ENCODE measurements at places on chromosomes 5 and 9.

DNA sequence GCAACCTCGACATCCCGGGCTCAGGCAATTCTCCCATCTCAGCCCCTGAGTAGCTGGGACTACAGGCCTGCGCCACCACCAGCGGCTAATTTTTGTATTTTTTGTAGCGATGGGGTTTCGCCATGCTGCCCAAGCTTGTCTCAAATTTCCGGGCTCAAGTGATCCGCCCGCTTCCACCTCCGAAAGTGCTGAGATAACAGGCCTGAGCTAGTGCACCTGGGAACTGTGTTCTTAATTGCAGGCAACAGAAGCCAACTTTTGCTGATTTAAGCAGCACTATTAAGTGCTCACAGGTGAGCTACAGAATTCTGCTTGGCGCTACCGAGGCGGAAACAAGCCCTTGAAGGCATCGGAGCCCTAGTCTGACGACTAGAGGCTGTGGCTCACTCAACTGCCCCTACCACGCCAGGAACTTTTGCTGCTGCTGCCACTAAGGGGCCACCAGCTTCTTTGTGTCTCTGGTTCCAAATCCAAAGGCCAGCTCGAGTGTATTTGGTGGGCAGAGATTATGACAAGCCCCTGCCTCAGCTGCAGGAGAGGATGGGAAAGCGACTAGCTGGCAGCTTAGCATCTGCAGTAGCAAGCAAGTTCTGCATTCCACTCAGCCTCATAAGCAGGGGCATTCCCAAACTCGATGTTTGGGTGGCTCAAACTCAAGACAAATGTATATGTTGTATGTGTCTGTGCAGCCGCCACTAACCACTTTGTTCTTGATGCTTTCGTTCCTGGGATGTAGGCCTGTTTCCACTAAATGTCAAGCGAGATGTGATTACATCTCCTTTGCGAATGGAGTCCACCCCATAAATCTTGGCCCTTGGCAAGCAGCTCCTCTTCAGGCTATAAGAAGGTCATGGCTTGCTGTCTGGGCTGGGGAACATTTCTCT is 10.6 kb upstream of the HMCN2 start:
- no peak for DNase-seq

- DNase-seq, result peak; percentile 82
These were observed 39.4 kb upstream of the MAP1B start for GRCh38 chr5:72067682-72068470.

DNA sequence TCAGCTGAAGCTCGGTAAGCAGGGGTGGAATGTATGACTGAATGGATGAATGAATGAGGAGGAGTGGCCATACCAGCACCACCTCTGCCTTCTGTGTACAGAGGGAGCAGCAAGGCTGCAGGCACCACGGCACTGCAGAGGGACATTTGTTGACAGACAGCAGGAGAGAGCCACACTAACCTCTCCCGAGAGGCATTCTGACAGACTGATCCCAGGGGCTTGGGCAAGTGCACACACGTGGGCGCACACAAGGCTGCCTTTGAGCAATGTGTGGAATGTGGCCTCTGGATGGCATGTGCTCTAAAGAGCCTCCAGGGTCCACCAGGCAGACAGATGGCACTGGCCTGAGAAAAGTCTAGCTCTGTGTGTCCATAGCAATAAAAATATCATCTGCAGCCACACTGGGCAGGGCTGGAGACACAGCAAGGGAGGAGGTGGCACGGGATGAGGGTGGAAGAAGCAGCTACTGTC is 111.8 kb downstream of the ACTL7B start:
- DNase-seq, result no peak

DNA sequence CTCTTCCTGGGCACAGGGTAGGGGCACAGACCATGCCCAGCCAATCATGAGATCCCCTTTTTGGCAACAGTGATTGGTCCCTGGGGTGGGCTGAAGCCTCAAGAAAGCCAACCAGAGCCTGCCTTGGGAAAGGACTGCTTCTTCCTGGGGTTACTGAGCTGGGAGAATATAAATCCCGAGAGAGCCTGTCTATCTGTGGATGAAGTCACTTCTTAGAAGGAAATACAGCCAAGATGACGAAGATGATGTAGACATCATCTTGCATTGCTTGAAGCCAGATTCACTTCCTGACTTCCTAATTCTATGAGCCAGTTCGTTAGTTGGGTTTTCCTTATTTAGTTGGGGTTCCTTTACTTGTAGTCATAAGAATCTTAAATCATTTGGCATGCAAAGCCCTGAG is 50.1 kb upstream of the PWWP2A start:
- DNase-seq, result peak; percentile 84

- DNase-seq, result peak; percentile 29
These were observed 688 bp downstream of the CNTLN start for GRCh38 chr9:17135295-17136160.

GRCh38 chr5:132253008-132253441 is 4.5 kb upstream of the PDLIM4 start:
- no peak for DNase-seq

GRCh38 chr9:2722715-2723114 is 5.4 kb downstream of the KCNV2 start:
- DNase-seq, result no peak

DNA sequence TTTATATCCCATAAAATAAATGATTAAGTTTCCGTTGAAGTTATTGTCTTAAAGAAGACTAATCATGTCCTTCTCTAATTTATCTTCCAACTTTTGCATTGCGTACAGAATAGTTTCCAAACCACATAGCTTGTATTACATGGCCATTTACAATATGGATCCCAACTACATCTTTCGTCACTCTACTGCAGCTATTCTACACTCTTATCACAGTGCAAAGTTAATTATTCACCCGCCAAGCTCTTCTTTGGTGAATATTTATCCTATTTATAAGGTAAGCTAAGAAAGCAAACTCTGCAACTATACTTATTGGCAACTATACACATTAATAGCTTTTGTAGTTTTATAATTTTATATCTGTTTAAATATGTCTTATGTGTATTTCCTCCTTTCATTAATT is 75.9 kb upstream of the ADAMTS19 start:
- no peak for DNase-seq

- no peak for DNase-seq
These were observed 9.9 kb downstream of the SEPTIN8 start for GRCh38 chr5:132767150-132767549.

DNA sequence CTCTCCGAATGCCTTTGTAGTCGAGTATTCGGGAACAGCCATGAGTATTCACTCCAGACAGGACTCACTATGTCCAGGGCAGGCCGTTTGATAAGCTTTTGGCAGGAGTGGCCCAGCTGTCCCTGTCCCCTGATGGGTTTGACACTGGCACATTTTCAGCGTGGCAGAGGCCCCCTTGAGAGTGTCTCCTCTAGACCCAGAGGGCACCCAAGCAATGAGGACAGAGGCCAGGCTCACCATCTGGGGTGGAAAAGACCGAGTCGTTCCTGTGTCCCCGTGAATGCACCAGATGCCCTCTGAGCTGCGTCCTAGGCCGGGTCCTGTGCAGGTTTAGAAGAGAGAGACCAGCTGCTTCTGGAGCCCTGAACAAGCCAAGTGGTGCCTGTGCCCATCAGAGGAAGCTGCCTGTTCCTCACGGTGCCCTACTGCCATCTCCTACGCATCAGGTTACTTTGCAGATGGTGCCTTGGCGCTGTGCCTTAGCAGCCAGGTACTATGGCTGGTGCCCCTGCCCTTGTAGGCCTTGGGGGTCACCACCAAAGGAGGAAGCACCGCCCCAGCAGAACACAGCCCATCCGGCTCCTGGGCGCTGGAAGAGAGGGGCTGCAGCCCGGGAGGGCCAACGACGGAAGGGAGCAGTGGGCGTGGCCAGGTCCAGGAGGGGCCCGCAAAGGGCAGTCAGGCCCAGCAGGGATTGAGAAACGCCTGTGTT is 42.4 kb downstream of the LRSAM1 start:
- DNase-seq, result no peak

- no peak for DNase-seq
These were observed 706.1 kb upstream of the PTPRD start for GRCh38 chr9:11318946-11319345.

- DNase-seq, result no peak
These were observed 7.4 kb upstream of the CEL start for GRCh38 chr9:133054194-133054890.

DNA sequence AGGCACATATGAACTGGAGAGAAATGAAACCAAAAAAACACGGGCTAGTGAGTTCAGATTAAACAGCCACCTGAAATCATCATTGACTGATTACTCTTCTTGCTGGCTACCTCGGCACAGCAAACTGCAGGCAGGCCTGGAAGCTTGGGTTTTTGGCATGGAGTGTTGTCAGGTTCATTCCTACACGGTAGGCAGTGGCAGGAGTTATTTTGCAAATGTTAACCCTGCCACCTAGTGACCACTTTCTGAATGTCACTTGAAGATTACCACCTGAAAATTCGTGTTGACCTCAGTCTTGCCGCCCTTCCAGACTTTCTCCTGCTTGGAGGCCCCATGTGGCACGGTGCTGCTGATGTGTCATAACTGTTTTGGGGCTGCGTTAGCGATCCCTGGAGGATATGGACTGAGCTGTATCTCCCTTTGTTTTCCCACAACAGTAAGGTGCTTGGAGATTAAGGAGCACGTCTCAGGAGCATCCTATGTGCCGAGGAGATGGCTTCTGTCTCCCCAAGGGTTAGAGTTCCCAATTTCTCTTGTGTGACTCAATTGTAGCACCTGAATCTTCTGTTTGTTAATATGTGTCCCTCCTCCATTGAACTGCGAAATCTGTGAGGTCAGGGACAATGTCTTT is 12.7 kb upstream of the CD180 start:
- DNase-seq, result peak; percentile 39

DNA sequence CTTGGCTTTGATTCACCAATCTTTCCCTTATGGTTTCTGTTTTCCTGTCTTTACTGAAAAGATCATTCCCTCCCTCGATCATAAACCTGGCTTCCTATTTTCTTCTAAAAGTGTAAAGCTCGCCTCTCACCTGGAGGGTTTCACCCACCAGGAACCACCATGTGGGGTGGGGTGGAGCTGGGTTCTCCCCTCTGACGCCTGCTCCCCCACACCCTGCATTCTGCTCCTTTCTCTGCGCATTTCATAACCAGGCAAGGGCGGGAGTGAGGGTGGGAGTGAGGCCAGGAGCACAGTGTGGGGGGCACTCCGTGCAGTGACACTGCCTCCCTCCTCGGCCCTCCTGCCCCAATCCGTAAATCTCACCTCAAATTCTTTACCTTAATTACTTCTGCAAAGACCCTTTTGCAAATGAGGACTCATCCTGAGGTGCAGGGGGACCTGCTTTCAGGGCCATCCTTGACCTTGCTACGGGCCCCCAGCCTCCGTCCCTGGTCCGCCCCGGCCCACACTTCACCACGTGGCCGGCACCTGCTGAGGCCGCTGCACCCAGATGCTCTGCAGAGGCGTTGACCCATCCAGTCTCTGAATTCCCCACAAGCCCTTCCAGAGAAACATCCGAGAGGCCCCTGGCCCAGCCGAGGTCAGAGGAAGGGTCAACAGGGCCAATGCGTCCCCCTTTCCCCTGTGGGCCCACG is 59.3 kb downstream of the KCNT1 start:
- DNase-seq, result no peak

- DNase-seq, result no peak
These were observed 30.1 kb downstream of the NDUFS6 start for GRCh38 chr5:1831257-1831656.

DNA sequence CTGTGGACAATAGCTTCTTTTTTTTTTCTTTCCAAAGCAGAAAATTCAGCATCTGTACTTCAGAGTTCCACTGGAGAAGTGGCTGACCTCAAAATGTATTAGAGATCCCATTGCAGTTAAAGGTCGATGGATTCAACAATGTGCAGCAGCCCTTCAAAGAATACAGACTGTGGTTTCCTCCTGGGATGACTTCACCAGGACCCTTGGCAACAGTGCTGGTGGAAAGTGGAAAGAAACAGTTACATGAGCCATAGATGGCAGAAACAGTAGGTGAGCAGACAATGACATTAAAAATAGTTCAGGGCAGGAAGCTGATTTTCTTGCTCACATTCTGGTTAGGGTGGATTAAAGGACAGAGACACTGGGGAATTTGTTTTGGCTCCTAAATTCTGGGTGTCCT is 62.4 kb downstream of the SLC28A3 start:
- no peak for DNase-seq

DNA sequence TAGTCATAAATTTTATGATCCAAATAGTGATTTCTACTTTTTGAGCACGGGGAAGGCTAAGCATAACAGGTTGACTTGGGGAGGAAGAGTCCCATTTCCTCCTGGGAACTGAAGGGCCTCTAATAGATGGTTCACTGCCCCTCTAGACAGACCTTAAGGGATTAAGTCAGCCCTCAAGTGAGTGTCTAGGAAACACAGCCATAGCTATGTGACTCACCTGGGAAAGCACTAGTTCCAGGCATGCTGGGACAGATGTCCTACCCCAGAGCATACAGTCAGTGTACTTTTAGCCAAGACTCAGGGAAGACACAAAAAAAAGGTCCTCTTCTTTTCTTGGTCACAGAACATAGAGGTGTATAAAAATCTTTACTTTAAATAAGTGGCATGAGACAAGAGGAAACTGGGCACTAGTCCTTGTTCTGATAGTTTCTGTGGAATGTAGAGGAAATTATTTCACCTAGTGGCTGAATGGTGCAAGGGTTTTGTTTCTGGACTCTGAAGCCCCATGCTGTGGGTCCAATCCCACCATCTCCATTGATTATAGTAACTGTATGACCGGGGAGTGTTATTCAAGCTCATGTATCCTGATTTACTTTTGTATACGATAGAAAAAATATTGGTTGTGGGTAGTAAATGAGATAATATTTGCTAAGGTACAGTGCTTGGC is 86.0 kb downstream of the NREP start:
- DNase-seq, result no peak
